ENCODE measurements at places on chromosomes 3 and 15. TPM values are rescaled to one million over a fixed set of nuclear protein-coding genes. Genes with fewer than 3 reads are reported as not detected.

SEMA5B gene
- total RNA-seq = not detected

LRTM1 gene
- not detected for total RNA-seq

GOLGA6B gene
- total RNA-seq = not detected

WDR73 gene
- total RNA-seq = 19.9 TPM

SAMMSON gene
- not detected for total RNA-seq

TICRR gene
- 30.8 TPM for total RNA-seq

SEMA3F gene
- total RNA-seq = 0.09 TPM

ALPK3 gene
- total RNA-seq = 0.23 TPM

MLH1 gene
- 65.3 TPM for total RNA-seq

EFCAB12 gene
- total RNA-seq = 1.4 TPM

IL12A gene
- total RNA-seq = 1.4 TPM

BCL2A1 gene
- 12.0 TPM for total RNA-seq

INSYN1 gene
- not detected for total RNA-seq

ADAMTS9 gene
- total RNA-seq = not detected

CFAP161 gene
- total RNA-seq = not detected

RPS17 gene
- 1,238 TPM for total RNA-seq

AMIGO3 gene
- 1.2 TPM for total RNA-seq

GBE1 gene
- 21.4 TPM for total RNA-seq

DGKG gene
- total RNA-seq = 0.20 TPM

IRAK2 gene
- 3.0 TPM for total RNA-seq

CGNL1 gene
- total RNA-seq = not detected

P2RY12 gene
- not detected for total RNA-seq

GOLGA6L1 gene
- total RNA-seq = not detected

CIDEC gene
- not detected for total RNA-seq

MUC4 gene
- total RNA-seq = 0.26 TPM

B3GALNT1 gene
- total RNA-seq = 9.3 TPM

PPP1R2 gene
- total RNA-seq = 91.8 TPM

CCNB2 gene
- 95.3 TPM for total RNA-seq

CCDC80 gene
- total RNA-seq = 0.35 TPM

GLDN gene
- not detected for total RNA-seq

MAP2K5 gene
- 15.7 TPM for total RNA-seq
